ENCODE measurements at places on chromosomes 7 and 10. TPM values are rescaled to one million over a fixed set of nuclear protein-coding genes. Genes with fewer than 3 reads are reported as not detected.

The CTAGE15 gene
- total RNA-seq, result 0.61 TPM

DNA sequence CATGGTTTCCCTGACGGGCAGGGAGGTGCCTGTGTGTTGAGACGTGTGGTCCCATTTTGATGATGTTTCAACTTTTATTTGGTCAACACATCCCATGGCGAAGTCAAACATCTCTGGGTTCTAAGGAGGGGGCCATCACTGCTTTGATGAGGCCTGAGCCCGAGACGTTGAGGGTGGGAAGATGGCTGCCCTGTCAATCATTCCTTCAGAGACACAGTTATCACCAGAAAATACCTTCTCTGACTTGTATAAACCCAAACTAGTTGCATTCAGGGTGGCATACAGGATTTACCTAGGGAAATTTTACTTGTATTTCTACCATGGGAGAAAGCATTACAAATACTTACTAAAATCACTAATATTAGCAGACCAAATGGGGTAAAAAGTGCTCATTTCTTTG is 64.6 kb downstream of the VOPP1 start:
- peaks cover 3% of the 10 kb centered on the region for H3K4me1 ChIP-seq
- H3K36me3 ChIP-seq, result no peaks in the 10 kb centered on the region
- no peak overlapping the region for H3K4me3 ChIP-seq
- DNase-seq, result no peak
- H3K27ac ChIP-seq, result no peak overlapping the region
- no peaks in the 10 kb centered on the region for H3K27me3 ChIP-seq

- no peaks in the 10 kb centered on the region for H3K27me3 ChIP-seq
- H3K4me1 ChIP-seq, result no peaks in the 10 kb centered on the region
- no peak for DNase-seq
- H3K36me3 ChIP-seq, result no peaks in the 10 kb centered on the region
Observed at GRCh38 chr10:121375172-121375571, 223.1 kb downstream of the FGFR2 start.

The WEE2 gene
- not detected for total RNA-seq

DNA sequence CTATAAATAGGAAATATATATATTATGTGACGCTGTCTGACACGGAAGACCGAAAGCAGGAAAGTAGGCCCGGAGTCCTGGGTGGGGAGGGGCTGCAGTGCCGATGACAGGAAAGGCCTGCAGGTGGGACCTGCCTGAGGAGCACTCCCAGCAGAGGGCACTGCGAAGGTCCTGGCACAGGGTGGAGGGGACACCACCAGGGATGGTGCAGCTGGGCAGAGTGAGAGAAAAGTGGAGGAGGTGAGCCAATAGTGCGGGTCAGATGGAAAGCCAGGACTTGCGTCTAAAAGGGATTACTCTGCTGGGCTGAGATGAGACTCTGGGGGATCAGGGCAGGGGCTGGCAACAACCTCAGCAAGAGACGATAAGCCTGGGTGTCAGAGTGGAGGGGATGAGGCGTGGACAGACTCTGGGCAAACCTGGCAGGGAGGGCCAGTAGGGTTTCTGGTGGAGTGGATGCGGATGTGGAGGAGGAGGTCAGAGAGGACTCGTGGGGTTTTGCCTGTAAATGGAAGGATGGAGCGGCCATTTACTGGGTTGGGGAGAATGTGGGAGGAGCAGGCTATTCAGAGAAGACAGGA is 118.2 kb upstream of the ZNF746 start:
- peaks cover 20% of the 10 kb centered on the region for H3K36me3 ChIP-seq
- H3K4me3 ChIP-seq, result no peak overlapping the region
- no peak for DNase-seq
- no peak overlapping the region for H3K27ac ChIP-seq

DNA sequence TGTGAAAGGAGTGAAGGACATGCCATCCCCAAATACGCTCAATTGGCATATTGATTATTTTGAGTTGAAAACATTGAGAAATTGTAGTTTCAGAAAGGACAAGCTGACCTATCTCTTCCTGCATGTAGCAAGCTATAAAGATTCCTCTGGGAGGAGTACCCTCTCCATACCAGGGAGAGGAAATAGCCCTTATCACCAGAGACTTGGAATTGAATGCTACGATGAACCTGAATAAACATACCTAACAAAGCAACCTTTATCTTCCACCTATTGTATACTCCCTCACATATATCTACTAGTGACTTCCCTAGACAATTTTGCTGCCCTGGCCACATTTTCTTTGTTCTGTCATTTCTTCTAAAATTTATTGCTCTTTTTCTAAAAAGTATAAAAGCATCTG is 150.2 kb upstream of the EEPD1 start:
- no peaks in the 10 kb centered on the region for H3K36me3 ChIP-seq
- H3K27ac ChIP-seq, result no peak overlapping the region
- DNase-seq, result no peak
- no peaks in the 10 kb centered on the region for H3K4me1 ChIP-seq

The IGF2BP3 gene
- total RNA-seq, result 190 TPM

DNA sequence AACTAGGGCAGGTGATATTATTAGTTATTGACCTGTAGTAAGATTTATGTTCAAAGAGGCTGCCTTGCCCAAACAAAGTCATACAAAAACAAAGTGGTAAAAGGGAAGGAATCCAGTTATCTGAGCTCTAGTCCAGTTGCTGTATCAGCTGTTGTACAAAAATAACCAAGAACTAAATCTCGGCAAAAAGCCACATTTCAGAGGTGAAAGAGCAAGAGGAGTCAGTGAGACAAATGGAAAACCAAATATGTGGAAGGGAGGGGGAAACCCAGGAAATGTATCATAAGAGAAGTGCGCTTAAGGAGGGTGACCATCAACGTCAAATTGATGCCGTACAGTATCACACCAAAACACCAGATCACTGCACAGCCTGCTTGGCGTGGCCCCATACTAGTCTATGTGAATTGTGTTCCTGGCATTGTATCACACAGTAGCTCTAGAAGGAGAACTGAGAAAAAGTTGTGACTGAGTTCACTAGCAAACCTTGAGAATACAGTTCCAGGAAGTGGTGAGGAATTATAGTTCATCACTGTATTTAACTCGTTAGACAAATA is 6.4 kb downstream of the AGBL3 start:
- H3K27ac ChIP-seq, result no peak overlapping the region
- H3K4me3 ChIP-seq, result no peak overlapping the region
- no peak for DNase-seq
- peaks cover 20% of the 10 kb centered on the region for H3K36me3 ChIP-seq

The FKBP6 gene
- total RNA-seq, result 0.19 TPM

The TUBB8 gene
- total RNA-seq, result 1.5 TPM

The ASL gene
- total RNA-seq, result 23.3 TPM

- H3K27ac ChIP-seq, result no peak overlapping the region
- no peak for DNase-seq
- no peaks in the 10 kb centered on the region for H3K27me3 ChIP-seq
- no peaks in the 10 kb centered on the region for H3K36me3 ChIP-seq
- H3K4me1 ChIP-seq, result no peaks in the 10 kb centered on the region
Observed at GRCh38 chr10:60846173-60846572, 67.9 kb downstream of the CDK1 start.

DNA sequence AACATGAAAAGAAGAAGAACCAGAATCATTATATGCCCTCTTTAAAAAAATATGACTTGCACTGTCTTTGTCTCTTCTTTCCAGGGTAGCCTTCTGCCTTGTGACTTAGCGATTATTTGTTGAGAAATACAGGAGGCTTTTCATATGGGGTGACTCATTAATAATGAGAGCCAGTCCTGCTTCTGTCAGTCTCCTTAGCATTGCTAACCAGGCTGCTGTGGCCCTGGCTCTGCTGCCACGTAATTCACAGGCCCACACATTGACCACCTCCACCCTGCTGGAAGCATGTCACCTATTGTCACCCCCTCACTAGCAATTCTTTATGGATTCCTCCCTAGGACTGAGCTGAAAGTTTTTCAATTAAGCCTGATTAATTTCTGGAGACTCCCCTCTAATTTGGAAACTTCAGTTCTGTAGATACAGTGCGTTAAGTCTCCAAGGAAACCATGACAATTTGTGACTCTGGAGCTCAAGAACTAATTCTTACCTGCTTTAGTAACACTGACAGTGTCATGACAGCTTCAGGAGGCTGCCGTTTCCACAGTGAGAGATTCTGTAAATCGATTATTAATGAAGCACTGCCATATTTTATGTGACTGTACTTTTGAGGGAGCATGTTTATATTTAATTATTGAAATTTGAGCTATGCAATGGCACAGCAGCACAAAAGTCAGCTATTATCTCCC is 267.9 kb upstream of the SP8 start:
- H3K4me1 ChIP-seq, result no peaks in the 10 kb centered on the region
- no peak overlapping the region for H3K27ac ChIP-seq
- H3K4me3 ChIP-seq, result no peak overlapping the region
- DNase-seq, result no peak

DNA sequence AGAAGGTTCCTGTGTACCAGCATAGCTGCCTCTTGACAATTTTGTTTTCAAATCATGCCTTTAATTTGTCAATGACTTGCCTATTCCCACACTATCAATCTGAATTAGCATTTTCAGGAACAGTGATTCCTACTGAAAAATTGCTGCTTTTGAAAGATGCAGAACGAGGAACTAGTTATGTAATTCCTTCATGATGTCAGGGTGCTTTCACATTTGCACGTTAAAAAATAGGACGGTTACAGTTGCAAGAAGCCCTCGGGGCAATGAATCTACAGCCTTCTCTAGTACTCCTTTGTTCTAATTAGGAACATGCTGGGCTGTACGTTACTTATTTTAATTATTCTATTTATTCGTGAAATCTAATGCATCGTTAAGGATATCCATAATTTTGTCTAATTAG is 253.9 kb downstream of the OTUD1 start:
- no peak overlapping the region for H3K27ac ChIP-seq
- peaks cover 62% of the 10 kb centered on the region for H3K27me3 ChIP-seq
- H3K4me3 ChIP-seq, result no peak overlapping the region
- H3K4me1 ChIP-seq, result peaks cover 11% of the 10 kb centered on the region

The ITGB8 gene
- 3.6 TPM for total RNA-seq

The NAT16 gene
- total RNA-seq, result 0.84 TPM

DNA sequence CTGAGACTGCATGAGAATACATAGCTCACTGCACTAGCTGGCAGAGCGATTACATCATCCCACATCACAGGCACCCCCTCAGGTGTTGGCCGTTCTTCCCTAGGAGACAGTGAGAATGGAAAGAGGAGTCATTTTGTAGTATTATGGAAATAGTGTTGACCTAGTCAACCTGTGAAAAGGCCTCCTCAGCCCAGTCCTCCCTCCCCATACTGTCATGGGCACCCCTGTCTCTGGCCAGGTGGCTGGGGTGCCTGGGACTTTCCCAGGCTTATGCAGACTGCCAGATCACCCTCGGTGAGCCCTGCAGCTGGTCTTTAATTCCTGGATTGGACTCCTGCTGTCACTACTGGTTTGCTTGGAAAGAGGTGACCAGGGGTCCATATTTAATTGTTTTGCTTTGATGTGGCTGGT is 4.0 kb downstream of the INPP5A start:
- no peaks in the 10 kb centered on the region for H3K27me3 ChIP-seq
- no peak overlapping the region for H3K4me3 ChIP-seq
- no peaks in the 10 kb centered on the region for H3K36me3 ChIP-seq
- no peak for DNase-seq
- H3K27ac ChIP-seq, result no peak overlapping the region
- no peaks in the 10 kb centered on the region for H3K4me1 ChIP-seq

The ATP6V0A4 gene
- 0.78 TPM for total RNA-seq

The PLAU gene
- 23.8 TPM for total RNA-seq
